ENCODE measurements at places on chromosomes 6 and 20. TPM values are rescaled to one million over a fixed set of nuclear protein-coding genes. Genes with fewer than 3 reads are reported as not detected.

Gene ARMC12
- total RNA-seq = not detected

Gene CCR6
- not detected for total RNA-seq

Gene C4B
- total RNA-seq = 0.76 TPM

Gene OR5V1
- not detected for total RNA-seq

Gene BTNL2
- not detected for total RNA-seq

Gene HLA-DMB
- total RNA-seq = 0.96 TPM

Gene BICRAL
- 6.2 TPM for total RNA-seq

Gene CRYBG1
- total RNA-seq = 34.6 TPM

Gene GPSM3
- 18.0 TPM for total RNA-seq

Gene SLC32A1
- not detected for total RNA-seq

Gene PIGU
- total RNA-seq = 10.8 TPM

Gene NKAIN4
- total RNA-seq = not detected

Gene PHACTR1
- total RNA-seq = 13.1 TPM

Gene COL21A1
- 1.6 TPM for total RNA-seq

Gene C2
- total RNA-seq = not detected

Gene MAP1LC3A
- 15.5 TPM for total RNA-seq

Gene SLC17A2
- total RNA-seq = not detected

Gene PI16
- not detected for total RNA-seq

Gene PEX3
- total RNA-seq = 14.0 TPM

Gene LAMA5
- 53.6 TPM for total RNA-seq

Gene RHAG
- not detected for total RNA-seq
